Calu3 (cell line): ENCODE measurements at places on chromosomes 11 and 22.

- no peak for DNase-seq
These were observed 163.9 kb downstream of the ADAMTS15 start for GRCh38 chr11:130612291-130612851.

GRCh38 chr11:83693306-83693992, 407.3 kb upstream of the CCDC90B start:
- no peak for DNase-seq

DNA sequence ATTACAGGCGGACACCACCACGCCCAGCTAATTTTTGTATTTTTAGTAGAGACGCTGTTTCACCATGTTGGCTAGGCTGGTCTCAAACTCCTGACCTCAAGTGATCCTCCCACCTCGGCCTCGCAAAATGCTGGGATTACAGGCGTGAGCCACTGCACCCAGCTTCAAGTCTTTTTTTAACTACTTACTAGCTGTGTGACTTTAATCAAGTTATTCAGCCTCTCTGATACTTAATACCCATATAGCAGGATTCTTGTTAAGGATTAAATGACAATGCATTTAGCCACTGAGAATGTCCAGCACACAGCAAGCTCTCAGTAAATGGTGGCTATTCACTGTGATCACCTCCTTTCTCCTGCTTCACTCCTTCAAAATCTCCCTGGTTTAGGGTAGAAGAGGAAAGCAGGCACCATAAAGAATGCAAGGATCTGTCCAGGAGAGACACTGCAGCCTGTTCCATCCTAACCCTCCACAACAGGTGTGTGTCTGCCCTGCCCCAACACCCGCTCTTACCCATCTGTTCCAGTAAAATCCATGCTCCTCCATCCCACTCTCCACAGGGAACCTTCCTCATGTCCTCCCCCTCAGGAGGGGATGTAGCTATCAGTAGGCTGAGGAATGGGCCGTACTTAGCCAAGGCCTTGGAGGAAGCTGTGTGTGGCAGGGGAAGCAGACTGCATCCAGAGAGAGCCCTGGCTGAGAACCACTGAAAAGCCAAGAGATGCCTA, 69.3 kb downstream of the MICAL3 start:
- no peak for DNase-seq

DNA sequence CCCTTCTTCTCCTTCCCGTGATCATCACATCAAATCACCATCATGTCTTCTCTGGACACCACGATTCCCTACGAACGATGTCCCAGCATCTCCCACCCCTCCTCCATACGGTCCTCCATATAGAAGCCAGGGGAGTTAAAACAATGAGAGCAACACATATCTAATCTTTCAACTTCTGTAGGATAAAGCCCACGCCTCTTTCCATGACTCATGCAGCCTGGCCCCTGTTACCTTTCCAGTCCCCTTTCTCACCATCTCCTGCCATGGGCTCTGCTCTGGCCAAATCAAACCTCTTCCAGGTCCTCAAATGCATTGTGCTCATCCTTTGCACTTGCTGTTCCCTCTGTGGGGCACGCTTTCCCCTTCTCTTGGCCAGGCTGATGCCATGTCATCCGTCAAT, 23.6 kb downstream of the RPS6KA4 start:
- no peak for DNase-seq

- no peak for DNase-seq
These were observed 462.8 kb downstream of the INSC start for GRCh38 chr11:15577519-15577918.

GRCh38 chr11:120789391-120789790, 234.5 kb upstream of the TBCEL start:
- DNase-seq = no peak

DNA sequence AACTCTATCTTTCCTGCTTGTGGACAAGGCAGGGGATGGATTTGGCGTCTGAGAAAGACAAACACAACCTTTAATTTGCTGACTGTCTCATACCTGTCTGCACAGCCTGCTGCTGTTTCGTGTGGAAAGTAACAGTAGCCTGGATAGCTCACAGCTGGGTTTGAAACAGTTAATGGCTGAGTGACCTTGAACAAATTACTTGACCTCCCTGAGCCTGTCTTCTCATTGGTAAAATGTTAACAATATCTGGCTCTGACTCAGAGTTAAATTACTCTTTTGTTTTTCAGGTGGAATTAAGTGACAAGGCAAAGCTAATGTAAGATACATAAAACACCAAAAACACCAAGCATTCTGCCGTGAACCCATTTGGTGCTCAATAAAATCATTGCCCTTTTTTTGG, 41.1 kb upstream of the ADA2 start:
- no peak for DNase-seq

DNA sequence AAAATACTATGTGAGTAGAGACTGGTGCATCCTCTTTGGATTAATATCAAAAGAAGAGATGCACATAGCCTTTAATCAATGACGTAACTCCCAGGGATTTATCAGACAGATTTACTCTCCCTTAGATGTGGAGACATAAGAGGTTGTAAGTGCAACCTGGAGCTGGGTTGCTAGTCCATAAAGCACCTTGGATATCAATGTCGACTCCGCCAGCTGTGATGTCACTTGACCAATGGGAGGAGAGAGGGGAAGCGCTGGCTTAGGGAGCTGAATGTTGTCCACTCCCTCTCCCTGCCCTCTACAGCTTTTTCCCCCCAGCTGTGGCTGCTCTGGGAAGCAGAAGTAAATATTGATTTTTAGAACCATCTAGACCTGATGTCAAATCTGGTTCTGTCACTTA, 28.9 kb upstream of the TMEM86A start:
- DNase-seq = no peak

DNA sequence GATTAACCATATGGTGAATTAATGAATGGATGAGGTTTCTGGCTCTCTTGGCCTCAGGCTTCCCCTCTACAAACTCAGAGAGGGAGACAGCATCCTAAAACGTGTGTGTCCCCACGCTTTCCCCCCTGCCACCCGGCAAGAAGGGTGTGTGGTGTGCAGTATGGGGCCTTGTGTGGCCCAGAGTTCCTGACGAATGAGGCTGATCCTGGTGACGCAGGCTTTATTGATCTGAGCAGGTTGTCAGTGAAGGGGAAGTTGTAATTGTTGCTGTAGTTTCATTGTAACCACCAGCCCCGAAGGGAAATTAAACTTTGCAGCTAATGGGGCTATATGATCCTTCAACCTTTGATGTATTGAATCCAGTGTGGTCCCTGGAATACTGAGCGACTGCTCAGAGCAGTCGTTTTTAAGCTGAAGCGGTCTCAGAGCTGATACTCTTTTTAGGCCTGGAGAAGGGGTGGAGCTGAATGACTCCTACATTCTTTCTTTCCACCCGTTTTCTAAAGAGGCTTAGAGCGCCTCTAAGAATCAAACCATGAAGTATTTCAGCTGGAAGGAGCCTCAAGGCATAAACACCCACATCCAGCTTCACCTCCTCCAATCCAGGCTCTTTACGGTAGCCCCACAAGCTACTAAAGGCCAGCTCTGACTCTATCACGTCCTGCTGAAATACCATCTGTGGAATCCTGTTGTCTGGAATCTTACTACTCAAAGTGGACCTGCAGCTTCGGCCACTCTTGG, 284.7 kb downstream of the MIAT start:
- DNase-seq = peak; percentile 5

DNA sequence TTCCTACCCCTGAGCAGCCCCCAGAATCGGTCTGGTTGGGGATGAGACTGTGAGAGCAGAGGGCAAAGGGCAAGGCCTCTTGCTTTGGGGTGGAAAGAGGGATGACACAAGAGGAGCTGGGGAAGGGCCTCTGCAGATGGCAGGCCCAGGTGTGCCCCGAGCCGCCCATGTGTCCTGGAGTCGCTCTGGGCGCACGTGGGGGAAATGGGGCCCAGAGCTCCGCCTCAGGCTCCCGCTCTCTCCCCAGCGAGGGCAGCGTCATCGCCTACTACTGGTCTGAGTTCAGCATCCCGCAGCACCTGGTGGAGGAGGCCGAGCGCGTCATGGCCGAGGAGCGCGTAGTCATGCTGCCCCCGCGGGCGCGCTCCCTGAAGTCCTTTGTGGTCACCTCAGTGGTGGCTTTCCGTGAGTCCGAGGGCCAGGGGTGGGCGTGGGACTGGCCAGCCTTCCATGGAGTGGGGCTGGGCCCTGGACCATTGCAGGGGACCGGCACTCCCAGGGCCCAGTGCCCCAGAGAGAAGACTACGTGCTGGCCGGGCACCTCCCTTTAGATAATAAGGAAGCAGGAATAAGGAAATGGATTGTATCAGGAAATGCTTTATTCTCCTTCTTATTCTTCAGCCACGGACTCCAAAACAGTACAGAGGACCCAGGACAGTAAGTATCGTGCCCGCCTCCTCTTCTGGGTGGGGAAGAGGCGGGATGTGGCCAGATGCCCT, 30.1 kb downstream of the ST14 start:
- DNase-seq = no peak

DNA sequence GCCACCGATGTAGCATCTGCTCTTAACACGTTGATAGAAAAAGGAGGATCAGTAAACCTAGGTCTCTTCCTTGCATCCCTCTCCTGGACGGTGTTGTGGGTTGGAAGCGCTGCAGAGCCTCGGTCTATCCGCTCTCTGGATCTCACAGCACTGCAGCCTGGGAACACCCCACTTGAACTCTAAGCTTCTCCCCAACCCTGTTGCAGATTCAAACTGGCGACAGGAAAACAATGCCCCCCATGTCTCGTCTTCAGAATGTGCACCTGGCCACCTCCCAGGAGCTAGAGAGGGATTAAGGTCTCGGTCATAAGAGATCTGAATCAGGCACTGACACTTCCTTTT, 454 bp downstream of the TMEM218 start:
- peak; percentile 7 for DNase-seq

DNA sequence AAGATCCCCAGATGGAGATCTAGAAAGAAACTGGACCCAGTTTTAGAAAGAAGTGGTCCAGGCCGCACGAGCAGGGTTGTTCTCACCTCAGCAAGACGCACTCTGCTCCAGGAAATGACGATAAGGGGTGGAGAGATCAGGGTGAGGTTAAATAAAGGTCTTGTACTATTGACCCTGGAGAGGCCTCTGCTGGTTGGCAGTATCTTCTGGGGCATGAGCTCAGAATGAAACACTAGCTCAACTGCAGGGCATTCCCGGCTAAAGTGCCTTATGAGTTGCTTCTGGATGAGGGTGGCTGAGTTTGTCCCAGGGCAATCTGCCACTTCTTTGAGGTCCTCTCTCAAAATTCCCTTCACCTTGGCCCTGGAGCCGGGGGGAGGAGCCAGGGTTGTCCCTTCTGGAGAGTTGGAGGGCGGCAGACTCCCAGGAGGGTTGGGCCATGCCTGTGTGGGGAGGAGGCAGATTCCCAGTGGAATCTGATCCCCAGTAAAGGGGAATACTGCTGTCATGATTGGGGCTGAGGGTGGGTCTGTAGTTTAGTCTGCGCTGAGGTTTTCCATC, 10.9 kb downstream of the USP2 start:
- DNase-seq = no peak

DNA sequence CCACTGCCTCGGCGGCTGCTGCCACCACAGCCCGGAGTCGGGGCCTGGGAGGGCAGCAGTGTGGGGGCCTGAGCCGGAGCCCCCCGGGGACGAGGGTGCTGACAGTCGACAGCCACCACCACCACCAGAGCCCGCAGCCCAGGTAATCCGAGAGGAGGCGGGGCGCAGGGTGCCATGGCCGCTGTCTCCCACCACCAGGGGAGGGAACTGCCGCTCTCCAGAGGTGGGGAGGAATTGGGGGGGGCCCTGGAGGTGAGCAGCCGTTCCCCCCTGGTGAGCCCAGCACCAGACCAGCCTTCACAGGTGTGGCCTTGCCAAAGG, 12.6 kb downstream of the TRIOBP start:
- no peak for DNase-seq
